ENCODE measurements at places on chromosomes 3 and 15.

GRCh38 chr15:100902436-100903167 lies 16.6 kb upstream of the LRRK1 start:
- DNase-seq, result peak; percentile 92

- no peak for DNase-seq
These were observed 224.4 kb upstream of the STRIT1 start for GRCh38 chr3:155517903-155518302.

DNA sequence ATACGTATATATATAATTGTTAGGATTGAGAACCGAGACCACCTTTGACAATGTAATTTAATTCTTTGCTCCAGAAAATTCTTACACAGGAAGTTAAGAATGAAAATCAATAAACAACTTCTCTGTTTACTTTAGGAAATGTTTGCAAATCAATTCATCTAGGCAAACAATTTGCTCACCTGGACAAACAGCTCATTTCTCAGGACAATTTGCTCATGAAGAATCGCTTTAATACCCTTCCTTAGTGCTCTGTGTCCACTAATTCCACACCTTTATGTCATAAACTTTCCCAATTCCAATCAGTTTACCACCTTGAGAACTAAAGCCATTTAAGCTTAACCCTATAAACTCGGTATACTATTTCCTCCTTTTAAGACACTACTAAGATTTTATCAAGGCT lies 292.2 kb downstream of the BCHE start:
- no peak for DNase-seq

GRCh38 chr15:67358812-67359211 lies 104.2 kb downstream of the IQCH start:
- no peak for DNase-seq

DNA sequence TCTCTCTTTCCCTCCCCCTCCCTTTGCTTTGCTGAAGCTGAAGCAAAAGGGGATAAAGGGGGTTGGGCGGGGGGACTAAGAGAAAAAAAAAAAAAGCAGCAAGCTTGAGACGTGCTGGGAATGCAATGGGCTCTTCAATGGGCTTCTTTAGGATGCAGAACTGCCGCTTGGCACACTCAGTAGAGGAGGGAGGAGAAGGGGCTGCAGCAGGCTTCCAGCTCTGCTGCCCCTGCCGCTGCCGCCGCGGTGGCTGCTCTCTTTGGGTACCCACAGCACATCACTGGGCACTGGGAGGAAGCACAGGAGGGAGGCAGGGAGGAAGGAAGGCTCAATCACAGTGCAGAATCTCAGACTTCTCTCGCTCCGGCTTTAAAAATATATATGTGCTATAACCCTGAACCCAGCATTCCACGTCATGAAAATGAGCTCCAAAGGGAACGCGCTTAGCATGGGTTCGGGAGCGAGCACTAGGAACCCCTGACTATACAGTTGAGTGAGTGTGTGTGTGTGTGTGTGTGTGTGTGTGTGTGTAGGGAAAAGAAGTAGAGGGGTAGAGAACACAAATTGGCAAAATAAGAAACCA lies 3.5 kb downstream of the SLITRK3 start:
- no peak for DNase-seq

DNA sequence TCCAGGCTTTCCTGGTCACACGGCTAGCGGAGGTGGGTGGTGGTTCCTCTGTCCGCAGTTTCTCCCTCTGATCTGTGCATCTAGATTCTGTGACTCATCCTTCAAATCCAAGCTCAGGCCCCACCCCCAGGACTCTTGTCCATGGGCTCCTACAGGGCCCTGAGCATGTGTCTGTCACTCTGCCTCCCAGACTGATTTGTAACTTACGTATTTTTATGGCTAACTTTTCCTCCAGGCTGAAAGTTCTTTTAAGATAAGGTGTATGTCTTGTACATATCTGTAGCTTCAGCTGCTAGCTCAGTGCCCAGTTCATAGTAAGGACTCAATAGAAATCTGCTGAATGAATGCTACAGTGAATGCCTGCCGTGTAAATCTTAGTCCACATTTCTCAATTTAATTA lies 8.0 kb downstream of the ESYT3 start:
- no peak for DNase-seq

DNA sequence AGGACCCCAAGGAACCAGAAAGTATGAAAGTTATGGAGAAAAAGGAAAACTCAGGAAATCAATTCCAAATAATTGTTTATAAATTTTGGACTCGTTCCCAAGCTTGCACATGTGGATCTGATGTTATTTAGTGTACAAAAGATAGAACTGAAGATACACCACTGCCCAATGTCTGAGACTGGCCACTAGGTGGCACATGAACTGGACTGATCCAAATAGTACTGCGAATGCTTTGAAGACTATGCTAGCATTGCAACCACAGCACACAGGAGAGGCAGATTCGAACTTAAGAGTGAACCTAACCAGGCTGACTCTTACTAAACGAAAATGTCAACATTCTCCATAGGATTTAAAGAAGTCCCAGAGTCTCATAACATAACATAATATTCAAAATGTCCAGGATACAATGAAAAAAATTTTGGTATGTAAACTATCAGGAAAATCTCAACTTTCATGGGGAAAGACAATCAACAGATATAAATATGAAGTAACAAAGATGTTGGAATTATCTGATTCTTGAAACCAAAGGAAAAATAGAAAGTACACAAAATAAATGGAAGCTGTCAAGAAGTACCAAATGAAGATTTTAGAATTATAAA lies 596.7 kb downstream of the FGF12 start:
- DNase-seq, result peak; percentile 78

GRCh38 chr3:23183731-23184130 lies 19.4 kb upstream of the UBE2E2 start:
- no peak for DNase-seq

GRCh38 chr3:72441284-72441994 lies 406.8 kb downstream of the SHQ1 start:
- no peak for DNase-seq

- DNase-seq, result no peak
These were observed 110.2 kb downstream of the CMSS1 start for GRCh38 chr3:99927671-99928457.

GRCh38 chr3:197592361-197593045 lies 36.7 kb upstream of the BDH1 start:
- DNase-seq, result no peak

Measured in NCI-H2081 (cell line).